ENCODE measurements at places on chromosomes 1 and 21.

DNA sequence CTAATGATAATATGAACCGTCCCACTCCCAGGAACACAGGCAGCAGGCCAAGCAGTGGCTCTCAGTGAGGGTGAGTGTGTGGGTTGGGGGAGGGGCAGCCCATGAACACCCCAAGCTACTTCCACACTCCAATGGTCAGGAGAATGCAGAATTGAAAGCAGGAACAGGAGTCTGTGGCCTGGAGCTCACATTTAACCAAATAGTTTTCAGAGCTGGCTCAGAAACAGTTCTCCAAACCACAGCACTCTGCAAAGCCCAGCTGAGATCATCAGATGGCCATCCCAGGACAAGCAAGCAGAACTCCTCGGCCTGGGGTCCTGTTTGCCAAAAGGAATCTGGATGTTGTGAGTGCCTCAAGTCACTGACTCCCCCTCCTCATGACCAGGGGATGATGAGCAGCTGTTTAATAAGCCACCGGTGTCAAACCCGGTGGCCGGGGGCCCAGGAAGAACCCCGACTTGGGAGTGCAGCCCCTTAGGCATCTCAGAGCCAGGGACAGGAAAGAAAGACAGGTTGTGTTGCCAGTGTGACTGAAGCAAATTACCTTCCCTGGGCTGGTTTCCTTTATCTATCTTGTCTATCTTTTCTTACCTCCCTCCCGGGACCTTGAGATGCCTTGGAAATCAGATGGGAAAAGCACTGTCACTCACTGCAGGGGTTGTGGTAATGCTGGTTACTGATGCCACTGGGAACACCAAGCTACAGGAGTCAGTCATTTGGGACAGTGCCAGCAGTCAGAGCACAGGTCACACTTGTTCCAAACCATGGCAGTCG, 20.4 kb downstream of the DEGS1 start:
- DNase-seq: peak; percentile 80

- peak; percentile 79 for DNase-seq
Measured at GRCh38 chr1:209048941-209049669, 534.4 kb upstream of the CAMK1G start.

GRCh38 chr1:161739865-161740566, 9.6 kb upstream of the DUSP12 start:
- no peak for DNase-seq

DNA sequence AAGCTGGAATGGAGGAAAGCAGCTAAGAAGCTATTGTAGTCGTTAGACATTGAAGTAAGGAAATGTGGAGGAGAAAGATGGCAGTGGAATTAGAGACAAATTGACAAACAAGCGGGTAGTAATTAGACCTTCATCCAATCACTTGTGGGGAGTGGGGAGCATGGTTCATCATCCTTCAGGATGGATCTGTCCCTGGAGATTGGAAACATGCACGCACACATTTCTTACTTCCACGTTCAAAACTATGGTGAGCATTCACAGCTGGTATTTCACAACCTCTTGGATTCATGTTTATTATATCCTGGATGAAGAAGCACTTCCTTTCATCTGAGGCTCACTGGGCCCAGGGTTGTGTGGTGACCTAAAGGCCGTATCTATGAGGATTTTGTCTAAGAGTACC, 188.1 kb downstream of the ST6GALNAC3 start:
- peak; percentile 48 for DNase-seq

DNA sequence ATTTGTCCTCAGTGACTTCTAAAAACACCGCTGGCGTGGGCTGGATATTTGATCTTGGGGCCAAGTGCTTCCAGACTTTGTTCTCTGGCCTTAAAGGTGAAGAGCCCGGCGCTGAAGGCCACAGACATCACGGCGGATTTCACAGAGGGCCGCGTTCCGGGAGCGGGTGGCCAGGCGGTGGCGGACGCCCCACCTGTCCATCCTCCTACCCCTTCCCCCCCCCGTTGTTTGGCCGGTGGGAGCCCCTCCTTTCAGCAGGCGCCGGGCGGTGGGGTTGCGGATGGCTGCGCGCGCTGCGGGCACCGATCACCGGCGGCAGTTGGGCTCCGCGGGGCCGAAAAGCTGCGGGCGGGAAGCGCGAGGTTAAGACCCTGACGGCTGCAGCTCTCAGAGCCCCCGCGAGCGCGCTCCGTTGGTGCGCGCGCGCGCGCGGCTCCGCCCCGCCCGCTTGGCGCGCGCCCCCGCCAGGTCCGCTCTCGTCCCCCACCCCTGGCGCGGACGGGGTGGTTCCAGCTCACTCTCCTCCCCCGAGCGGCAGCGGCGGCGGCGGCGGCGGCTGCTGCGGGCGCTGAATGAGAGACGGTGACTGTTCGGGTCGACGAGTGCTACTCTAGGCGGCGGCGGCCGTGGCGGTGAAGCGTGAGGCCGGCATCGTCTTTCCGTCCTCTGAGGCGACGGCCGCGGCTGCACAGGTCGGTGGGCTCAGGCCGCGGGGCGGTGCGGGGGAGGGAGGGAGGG, at the start of gene RALGPS2:
RALGPS2 (plus strand) TSS at position 517 of the 738 bp plus-strand sequence. CDS start 51,521 bp downstream, outside the sequence.
- DNase-seq: peak; percentile 86

DNA sequence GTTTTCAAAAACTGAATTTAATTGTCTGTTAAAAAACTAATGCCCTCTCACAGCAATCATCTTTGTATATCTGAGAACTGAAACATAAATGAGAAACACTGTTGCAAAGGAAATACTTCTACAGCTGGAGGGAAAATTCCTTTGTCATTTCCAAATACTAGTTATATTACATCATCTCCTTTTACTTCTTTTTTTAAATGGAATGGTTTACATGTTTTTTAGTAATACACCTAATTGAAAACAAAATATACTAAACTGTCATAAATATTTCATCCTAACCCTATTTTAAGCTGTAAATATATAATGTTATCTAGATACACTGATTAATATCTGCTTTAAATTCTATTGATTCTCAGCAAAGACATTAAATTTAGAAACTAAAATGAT, 19.1 kb downstream of the CDC42BPA start:
- peak; percentile 52 for DNase-seq

DNA sequence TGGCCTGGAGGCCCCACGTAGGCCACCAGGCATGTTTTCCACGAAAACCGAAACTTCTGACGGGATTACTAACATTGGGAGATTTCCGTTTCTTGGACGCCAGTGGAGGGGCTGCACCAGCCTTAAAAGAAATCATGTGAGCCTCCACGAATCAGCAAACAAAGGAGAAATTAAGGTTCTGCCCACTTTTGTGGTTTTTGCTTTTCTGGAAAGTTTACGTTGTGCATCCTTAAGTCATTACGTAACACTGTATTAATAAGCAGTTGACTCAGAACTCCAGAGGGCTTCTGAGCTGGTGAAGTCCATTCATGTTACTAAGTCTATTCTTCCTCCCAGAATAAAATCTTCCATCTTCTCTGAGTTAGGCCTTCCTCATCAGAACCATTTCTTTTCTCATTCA, 168.5 kb downstream of the PSMG1 start:
- peak; percentile 97 for DNase-seq

DNA sequence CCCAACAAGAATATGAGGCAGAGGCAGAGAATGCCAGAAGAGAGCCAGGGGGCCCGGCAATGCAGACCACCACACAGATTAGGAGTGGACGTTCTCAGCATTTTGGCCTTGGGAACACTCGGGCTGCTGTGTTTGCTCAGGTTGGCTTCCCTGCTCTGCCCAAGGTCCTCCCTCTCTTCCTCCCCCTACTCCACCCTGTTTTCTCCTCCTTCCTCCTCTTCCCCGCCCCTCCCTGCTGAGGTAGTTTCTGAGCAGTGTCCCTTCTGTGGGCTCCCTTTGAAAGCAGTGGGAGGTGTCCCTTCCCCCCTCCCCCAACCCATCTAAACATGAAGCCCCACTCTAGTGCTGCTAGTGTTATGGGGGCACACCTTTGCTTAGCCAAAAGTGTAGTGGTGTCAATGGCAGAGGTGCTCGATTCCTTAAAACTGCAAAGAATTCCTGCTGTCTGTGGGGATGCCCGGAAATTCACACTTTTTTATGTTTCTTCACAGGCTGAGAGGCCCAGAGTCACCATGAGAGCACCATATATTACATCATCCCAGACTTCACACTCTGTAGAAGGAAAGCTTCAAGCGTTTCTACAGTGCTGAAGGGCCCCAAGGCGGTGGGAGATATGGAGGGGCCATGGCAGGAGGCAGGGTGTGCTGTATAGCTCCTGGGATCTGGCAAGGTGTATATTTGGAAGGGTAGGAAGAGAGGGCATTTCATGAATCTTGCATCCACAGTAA, at the start of gene HHIPL2:
HHIPL2 (minus strand) TSS at position 161 of the 728 bp plus-strand sequence; CDS start at position 101, 60 bp downstream.
- DNase-seq: peak; percentile 21

GRCh38 chr1:47995306-47996050, 1.7 kb downstream of the TRABD2B start:
- DNase-seq: peak; percentile 60

DNA sequence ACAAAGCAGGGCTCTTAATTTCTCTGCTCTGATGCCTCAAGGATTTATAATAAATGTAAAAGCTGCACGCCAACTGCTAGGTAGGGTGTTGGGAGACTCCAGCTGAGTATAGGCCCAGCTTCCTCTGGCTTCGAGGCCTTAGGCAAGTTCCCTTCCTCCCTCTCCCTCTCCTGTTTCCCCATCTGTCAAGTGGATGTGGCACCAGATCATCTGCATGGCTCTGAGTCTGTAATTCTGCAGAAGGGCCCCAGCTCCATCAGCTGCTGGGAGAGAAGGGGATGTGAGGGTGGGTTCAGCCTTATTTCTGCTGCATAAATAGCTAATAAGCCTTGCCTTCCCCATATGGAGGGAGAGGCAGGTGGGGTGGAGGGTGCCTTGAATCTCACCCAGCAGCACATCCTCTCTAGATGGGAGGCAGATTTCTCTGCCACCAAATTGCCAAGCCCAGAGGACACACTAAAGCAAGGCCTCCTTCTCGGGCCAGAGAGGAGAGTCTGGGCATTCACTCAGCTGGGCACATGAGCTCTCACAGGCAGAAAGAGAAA, 3.8 kb downstream of the TRIM62 start:
- DNase-seq: no peak

DNA sequence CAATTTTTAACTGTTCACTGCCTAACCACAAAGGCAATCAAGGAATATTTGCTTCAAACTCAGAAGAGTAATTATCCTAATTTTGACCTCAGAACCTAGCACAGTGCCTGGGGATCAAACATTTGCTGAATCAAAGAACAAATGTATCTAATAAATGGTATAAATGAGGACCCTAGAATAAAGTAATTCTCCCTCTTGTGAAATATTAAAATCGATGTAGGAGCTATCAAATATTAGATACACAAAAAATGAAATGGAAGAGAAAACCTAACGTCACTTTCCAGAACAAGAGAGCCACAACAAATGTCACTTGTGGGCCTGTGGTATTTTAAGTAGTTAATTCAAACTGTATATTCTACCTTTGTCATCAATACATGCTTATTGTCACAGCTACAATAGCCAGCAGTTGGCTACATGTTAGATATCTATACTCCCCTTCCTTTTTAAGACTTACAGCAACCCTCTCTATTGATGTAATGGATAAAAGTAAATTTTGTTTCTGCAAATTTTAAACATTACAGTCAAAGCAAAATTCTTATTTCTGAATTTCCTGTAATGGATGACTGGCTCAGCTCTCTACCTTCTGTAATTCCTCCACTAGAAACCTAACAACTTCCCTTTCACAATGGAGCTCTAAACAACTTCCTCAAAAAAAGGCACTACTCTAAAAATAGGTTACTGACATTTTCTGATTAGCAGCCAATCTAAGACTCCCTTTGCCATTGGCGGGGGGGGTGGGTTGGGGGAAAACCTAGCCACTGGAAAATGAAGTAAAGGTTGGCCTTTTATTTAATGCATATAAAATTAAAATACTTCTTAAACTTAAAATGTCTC, 37.6 kb downstream of the PUM1 start:
- no peak for DNase-seq

- peak; percentile 41 for DNase-seq
Measured at GRCh38 chr1:54774820-54775498, 10.6 kb upstream of the PARS2 start.

DNA sequence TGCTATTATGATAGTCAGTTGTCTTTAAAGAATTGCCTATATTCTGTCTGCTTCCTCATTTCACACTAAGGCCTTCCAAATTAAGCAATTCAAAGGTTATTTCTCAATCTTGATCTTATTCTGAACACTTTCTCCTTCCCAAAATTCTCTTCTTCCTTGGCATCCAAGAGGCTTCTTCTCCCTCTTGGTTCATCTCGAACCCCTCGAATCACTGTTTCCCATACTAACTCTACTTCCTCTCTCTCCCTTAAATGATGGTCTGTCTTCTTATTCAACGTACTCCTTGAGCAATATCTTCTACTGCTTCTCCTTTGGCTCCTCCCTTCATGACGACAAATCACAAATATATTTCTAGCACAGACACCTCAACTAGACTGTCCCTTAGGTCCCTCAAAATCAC, 4.5 kb downstream of the COPA start:
- DNase-seq: no peak

DNA sequence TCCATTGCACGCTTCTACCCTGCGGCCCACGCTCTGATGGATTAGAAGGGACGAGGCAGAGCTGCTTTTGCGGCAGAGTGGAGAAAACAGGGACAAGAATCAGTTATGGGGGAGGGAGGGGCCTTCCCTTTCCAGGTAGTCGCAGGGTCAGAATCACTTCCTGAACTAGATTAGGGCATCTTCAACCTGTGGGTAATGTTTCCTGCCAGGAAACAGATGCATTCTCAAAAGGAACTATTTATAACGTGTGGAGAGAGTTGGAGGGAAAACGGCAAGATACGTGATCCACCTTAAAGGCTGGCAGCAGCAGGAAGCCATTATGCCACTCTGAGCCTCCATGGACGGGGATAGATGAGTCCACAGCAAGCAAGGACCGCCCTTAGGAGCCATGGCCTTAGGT, 59.9 kb upstream of the CNTN2 start:
- DNase-seq: no peak

DNA sequence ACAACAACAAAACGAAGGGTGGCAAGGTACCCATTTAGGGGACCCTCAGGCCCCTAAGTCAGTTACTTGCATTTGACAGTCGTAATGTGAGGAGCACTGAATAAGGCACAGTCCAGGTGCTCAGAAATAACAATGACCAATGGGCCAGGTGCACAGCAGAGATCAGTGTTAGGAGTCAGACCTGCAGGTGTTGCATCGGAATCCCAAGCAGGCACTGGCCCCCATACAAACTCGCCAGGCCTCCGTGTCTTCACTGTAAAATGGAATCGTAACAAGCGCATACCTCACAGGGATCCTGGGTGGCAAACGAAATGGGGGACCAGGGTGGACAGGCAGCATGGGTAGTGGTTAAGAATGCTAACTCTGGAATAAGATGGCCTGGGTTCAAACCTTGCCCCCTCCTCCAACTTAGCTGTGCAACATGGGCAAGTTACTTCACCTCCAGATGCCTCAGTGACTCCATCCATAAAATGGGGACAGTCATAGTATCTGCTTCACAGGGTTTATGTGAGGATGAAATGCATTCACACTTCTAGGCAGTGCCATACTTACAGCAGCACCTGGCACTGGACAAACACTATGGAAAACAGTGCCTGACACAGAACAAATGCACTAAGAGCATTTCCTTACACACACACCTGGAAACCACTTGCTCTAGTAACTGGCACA, 20.2 kb downstream of the RCAN1 start:
- DNase-seq: no peak

GRCh38 chr1:69700770-69701169, 133.0 kb downstream of the LRRC7 start:
- peak; percentile 28 for DNase-seq

- peak; percentile 15 for DNase-seq
Measured at GRCh38 chr1:45924736-45925135, 121.3 kb downstream of the MAST2 start.
